AG10803 (cell line): ENCODE measurements at places on chromosomes 12 and 14.

DNA sequence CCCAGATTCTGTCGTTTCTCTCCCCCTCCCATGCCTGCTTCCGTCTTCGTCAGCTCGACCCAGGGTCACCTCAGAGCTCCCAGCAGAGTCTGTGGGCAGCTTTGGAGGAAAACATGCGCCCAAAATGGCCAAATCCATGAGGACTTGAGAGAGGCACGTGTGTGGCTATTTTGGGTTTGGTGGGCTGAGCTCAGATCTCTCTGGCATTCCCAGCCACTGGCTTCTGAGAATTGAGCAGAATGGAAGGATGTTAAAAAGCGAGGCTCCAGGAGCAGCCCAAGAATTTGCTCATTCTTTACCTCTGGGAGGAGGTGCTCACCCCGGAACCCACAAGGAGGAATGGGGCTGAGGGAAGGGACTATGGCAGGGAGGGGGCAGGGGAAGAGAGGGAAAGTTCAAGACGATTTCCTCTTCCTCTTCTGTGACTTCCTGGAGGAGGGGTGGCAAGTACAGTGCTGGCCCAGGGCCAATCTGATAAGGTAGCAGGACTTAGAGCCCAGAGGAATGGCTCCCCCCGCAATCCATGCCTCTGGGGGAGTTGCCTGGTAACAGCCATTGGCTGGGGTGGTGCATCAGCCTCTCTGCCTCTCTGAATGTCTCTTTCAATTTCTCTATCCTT lies 20.1 kb downstream of the TSPAN9 start:
- no peak for DNase-seq

DNA sequence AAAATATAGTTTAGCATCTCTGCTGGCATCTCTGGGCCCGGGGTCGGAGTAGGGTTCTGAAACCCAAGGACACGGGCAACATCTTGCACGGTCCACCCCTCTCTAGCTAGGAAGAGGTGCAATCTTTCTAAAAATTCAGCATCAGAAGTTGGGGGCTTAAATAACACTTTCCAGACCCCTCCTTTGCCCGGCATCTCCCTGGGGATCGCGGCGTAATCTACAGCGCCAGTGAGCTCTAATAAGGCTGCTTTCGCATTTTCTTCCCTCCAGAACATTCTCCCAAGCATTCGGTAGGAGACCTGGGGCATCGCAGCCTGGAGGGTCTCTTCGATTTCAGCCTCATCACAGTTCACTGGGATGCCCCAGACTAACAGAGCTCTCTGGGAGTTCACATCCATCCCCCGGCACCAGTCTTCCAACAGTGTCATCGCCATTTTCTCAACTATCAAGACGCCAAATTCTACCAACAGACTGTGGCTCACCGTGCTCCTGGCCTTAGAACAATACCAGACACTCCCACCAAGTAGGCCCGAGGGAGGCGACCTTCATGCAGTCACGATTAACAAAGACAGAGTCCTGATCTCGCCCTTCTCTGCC lies 880 bp downstream of the PNMA1 start:
- DNase-seq: no peak

GRCh38 chr14:105410642-105411016 lies 9.0 kb upstream of the MTA1 start:
- no peak for DNase-seq

DNA sequence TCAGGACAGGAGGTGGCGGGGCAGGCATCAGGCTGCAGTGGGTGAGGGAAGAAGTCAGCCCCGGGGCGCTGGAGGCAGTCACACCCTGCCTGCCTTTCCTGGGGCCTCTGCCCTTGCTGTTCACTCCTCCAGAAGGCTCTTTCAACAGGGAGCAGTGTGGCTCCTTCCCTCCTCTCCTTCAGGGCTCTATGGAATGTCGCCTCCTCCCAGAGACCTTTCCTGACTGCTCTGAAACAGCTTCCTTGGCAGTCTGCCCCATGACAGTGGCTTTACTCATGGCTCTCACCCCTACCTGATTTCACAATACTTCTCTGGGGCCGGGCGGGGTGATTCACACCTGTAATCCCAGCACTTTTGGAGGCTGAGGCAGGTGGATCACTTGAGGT lies 7.1 kb downstream of the RHOF start:
- peak; percentile 91 for DNase-seq

- DNase-seq: no peak
These were observed 922.5 kb upstream of the FBXO33 start for GRCh38 chr14:40354754-40355153.

DNA sequence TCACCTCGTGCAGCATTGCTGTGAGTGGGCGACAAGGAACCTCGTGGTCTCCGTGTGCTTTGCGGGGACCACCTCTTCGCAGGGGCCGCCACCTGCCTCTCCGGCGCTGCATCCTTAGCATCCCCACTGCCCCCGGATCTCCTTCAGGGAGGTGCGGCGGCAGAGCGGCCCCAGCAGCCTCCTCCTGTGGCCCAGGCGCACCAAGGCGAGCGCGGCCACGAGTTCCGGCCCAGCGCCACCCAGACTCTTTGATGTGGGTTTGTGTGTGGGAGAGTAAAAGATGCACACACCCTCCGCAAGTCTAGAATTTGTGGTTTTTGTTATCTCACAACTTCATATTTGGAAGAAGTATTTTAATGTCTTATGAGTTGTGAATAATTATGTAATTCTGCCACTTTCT lies 118.8 kb upstream of the DIO3 start:
- DNase-seq: no peak

DNA sequence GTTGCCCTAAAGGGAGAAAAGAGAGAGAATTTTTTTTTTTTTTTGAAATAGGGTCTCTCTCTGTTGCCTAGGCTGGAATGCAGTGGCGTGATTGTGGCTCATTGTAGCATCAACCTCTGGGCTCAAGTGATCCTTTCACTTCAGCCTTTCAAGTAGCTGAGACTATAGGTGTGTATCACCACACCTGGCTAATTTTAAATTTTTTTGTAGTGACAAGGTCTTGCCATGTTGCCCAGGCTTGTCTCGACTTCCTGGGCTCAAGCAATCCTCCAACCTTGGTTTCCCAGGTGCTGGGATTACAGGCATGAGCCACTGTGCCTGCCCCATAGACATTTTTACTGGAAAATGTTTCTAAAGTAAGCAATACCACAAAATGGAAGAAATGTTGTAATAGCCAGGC lies 36.8 kb downstream of the YARS2 start:
- no peak for DNase-seq

DNA sequence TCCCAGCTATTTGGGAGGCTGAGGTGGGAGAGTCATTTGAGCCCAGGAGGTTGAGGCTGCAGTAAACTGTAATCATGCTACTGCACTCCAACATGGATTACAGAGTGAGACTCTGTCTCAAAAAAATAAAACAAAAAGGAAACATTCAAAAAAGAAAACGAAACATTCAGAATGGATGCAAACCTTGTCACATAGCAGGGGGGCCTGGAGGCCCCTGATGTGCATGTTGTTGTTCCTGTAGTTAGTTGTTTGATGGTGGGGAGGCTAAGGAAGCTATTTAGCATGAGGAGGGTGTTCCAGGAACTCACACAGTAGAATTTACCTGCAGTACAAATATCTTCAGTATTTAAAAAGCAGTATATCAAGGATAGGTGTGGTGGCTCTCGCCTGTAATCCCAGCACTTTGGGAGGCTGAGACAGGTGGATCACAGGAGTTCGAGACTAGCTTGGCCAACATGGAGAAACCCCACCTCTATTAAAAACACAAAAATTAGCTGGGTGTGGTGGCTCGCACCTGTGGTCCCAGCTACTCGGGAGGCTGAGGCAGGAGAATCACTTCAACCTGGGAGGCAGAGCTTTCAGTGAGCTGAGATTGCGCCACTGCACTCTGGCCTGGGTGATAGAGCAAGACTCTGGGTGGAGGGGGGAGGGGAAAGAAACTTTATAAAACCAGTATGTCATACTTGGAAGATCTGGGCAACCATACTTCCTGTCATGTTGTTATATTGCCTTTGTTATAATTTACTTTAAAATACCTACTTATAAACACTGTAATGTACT lies 17.6 kb upstream of the AEBP2 start:
- DNase-seq: no peak

DNA sequence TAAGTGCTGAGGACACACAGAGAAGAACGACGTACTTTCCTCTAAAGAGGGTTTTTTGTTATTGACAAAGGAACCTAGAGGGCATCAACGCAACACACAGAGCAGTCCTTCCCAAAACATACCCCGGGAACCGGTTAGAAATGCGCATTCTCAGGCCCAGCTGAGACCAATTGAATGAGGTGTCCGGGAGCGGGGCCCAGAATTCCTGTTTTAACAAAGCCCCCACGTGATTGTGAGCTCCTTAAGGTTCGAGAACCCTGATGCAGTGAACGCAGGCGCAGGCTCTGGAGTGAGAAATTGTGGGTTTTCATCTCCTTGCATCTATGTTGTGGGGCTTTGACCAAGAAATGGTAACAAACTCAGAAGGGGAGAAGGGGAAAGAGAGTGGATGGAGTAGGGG lies 51.0 kb upstream of the TBX3 start:
- DNase-seq: no peak

DNA sequence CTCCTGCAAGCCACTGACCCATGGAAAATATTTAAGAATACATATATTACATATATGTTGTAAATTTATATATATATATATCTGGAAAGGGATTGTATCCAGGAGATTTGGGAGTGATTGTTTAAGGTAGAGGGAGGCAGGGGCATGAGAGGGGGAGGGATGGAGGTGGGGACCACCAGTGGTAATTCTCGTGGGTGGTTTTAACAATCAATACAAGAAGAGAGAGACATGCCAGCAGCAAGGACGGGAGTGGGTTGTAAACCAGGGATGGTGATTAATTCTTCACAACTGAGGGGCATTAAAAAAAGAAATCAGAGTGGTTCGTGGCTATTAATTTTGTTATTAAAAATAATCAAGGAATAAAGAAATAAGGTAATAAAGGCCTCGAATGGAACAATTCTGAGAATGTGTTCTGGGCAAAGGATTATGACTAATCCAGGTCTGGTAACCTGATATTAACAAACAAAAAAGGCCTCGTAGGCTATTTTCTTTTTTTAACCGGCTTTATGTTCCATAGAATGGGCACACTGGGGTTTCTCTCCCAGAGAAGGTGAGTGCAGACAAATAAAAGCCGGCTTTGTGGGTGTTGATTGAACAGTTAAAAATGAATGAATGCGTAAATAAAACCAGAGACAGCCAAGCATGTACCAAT lies 8.3 kb upstream of the RTL1 start:
- DNase-seq: no peak

- no peak for DNase-seq
These were observed 33.6 kb downstream of the SENP1 start for GRCh38 chr12:48072266-48072665.

DNA sequence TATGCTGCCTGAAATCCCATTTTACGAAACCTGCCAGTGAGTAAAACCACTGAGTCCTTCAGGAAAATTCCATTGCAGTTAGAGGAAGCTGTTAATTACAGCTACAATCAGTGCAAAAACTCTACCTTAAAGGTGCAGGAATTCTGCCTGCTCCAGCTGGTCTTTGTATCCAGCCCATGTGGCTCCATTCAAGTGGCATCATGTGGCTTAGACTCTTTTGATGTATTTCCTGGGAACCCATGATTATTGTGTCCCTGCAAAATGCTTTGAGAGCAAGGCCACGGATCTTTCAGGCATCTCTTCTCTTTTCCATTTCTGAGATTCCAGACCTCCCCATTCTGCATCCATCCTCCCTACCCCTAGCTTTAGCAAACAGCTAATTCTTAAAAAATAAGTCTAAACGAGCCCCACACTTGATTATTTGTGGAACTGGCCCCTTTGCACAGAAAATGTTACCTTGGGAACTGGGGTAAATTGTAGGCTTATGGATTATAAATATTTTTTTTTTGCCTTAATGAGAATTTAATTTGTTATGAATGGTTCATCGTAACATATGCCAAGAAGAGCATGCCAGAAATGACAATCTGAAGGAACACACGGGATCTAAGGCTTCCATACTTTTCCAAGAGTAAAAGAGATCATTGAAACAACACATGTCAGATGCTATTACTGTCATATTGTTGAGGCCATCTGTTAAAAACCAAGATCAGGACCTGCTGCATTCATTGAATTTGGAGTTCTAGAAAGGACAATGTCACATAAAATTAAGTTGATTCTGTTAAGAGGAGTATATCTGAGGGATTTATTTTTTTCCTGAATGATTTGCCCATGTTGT lies 144.6 kb downstream of the TPH2 start:
- DNase-seq: no peak

DNA sequence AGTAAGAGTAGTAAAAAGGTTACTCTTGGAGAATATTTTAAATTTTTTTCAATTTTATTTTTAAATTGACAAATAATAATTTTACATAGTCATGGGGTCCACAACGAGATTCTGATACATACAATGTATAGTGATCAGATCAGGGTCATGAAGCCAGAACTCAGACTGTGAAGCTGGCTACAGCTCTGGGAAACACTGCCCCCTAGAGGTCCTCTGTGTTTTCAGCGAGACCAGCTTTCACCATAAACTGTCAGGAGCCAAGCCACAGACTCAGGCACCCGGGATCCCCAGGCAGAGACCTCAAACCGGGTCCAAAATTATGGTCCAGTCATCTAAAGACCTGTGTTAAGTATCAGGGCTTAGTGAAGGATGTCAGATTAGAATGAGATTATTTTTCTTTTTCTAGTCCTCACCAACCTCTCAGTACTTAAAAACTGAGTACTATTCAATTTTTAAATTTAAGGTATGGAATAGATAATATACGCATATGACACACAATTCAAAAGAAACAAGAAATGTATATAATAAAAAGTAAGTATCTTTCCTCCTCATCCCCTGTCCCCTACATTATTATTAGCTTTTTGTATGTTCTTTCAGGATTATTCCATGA lies 397.1 kb downstream of the MDGA2 start:
- DNase-seq: no peak

GRCh38 chr12:78407722-78408121 lies 456.9 kb upstream of the SYT1 start:
- DNase-seq: no peak

DNA sequence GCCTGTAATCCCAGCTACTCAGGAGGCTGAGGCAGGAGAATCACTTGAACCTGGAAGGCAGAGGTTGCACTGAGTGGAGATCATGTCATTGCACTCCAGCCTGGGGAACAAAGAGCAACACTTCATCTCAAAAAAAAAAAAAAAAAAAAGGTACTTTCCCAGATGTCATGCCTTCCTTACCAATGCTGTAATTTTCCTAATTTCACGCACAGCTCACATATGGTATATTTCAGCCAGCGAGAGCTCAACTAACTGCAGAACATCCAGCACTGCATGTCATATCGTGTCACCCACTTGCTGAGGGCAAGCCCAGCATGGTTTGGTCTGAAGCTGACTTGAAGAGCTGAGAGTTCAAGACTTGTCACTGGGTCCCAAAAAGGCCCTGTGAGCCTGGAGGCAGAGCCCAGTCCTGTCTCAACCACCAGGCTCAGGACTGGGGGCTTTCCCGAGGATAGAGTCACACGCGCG lies 29.0 kb downstream of the NFKBIA start:
- peak; percentile 73 for DNase-seq

GRCh38 chr14:99649219-99649618 lies 4.3 kb downstream of the HHIPL1 start:
- DNase-seq: peak; percentile 53

- no peak for DNase-seq
These were observed 21.6 kb upstream of the TESC start for GRCh38 chr12:117120787-117121186.

DNA sequence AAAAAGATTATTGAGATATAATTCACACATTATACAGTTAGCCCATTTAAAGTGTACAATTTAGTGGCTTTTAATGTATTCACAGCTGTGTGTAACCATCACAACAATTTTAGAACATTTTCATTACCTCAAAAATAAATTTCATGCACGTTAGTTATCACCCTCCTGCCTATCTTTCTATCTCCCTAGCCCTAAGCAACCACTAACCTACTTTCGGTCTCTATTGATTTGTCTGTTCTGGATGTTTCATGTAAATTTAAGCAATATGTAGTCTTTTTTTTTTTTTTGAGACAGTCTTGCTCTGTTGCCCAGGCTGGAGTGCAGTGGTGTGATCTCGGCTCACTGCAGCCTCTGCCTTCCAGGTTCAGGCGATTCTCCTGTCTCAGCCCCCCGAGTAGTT lies 439.4 kb downstream of the PCNX1 start:
- no peak for DNase-seq
